Liver (tissue), 10 donors: ENCODE measurements at places on chromosomes 1 and 21. TPM values are rescaled to one million over a fixed set of nuclear protein-coding genes. Genes with fewer than 3 reads are reported as not detected.

DNA sequence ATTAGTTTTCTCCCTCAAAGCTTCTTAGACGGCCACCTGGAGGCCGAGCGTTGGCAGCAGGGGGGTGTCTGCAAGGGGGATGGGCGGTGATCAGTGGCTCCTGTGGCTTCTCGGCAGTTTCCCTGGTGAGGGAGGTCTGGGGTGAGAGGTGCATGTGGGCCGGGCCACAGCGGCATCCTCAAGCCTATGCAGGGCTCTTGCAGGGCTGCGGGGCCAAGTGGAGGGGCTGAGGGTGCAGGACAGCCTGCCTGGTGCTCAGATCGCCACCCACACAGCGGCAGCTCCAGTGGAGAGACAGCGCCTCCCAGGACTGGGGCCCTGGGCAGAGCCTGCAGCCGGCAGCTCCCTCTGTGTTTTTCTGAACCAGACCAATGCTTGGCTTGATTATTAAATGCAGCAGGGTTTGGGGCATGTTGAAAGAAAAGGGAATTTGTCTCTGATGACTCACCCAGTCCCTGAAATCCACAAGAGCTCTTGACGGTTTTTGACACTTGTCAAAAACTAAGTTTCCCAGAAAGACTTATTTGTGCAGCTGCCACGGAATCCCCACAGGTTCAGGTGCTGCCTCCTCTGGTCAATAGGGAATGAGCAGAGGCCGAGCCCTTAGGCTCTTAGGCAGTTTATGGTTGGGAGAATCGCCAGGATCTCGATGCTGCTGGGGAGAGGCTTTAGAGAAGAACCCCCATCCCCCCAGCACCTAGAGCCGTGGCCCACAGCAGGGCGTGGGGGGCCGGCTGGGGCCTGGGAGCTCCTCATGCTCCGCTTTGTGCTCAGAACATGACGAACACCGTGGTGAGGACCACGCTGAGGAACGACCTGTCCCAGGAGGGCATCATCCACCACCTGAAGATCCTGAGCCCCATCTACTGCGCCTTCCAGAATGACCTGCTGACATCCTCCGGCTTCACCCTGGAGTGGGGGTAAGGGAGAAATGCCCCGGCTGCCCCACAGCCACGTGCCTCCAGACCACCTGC, 54.7 kb downstream of the UMODL1 start:
- DNase-seq: no peak

GRCh38 chr21:18070392-18070791, 174.2 kb upstream of the CHODL start:
- no peak for DNase-seq

Gene BRINP3
- total RNA-seq: not detected

GRCh38 chr1:10257851-10258250, 47.5 kb downstream of the KIF1B start:
- no peak for DNase-seq

Gene SPRR2G
- not detected for total RNA-seq
